Activated T-helper 1 cell treated with anti-CD3 and anti-CD28 coated beads, Interleukin-12 subunit alpha, Interleukin-12 subunit beta, Interleukin-2, Interleukin-4 antibody, amounts not matched to agents 30 ng/mL and 10 ng/mL and 1 ng/mL, durations not matched to agents 14 hours and 24 hours and 36 hours (primary cell): ENCODE measurements at places on chromosomes 5 and 9.

DNA sequence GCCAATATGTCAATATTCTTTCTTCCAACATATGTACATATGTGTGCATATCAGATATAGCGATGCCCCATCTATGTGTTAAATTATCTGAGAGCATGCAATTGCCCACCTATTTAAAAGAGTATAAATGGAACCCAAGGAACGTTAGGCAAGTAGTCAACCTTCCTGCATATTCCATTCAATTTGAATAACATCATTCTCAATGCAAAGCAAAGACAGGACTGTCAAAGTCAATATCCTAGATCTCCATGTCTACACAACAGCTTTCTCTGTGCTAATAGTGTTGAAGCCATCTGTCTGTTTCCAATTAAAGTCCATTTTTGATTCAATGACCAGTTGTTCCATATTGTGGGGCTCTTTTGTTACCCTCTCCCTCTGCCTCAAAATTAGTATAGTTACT is 85.3 kb upstream of the COX7C start:
- no peaks in the 10 kb centered on the region for H3K4me1 ChIP-seq
- H3K36me3 ChIP-seq, result no peaks in the 10 kb centered on the region
- no peak overlapping the region for H3K4me3 ChIP-seq
- no peaks in the 10 kb centered on the region for H3K27me3 ChIP-seq
- no peak overlapping the region for H3K27ac ChIP-seq

DNA sequence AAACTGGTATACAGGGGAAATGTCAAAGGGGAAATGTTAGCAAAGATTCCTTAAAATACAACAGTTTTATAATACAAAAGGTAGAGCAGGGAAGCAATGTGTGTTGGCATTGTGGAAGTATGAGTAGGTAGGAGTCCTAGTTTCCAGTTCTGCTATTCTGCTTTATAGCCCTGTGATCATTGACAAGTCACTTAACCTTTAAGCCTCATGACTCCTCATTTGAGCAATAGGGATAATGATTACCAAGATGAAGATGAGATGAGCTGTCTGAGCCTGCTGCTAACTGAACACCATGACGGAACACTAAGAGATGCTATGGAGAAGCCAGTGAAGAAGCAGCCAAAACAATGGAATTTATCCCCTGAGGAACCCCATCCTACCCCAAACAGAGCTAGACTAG is 251.7 kb downstream of the PAPPA start:
- H3K4me3 ChIP-seq, result no peak overlapping the region
- no peaks in the 10 kb centered on the region for H3K4me1 ChIP-seq
- H3K27me3 ChIP-seq, result no peaks in the 10 kb centered on the region
- no peaks in the 10 kb centered on the region for H3K36me3 ChIP-seq

DNA sequence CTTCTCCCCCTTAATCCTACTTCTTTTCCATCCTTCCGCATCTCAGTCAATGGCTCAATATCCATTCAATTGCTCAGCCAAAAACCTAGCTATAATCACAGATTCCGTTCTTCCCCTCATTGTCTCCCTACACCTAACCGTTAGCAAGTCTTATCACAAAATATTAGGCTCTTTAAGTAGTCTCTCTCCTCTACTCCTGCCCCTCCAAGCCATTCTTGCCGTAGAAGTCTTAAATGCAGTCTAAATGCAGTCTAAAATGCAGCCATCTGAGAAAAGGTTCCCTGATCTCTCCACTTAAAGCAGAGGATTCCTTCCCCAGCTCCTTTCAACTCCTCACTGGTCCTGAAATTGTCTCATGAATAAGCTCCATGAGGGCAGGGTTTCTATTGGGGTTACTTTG is 57.8 kb downstream of the ELL2 start:
- H3K27ac ChIP-seq, result no peak overlapping the region
- H3K4me1 ChIP-seq, result peaks cover 29% of the 10 kb centered on the region
- no peak overlapping the region for H3K4me3 ChIP-seq
- peaks cover 35% of the 10 kb centered on the region for H3K36me3 ChIP-seq
- no peak for DNase-seq
- no peaks in the 10 kb centered on the region for H3K27me3 ChIP-seq

DNA sequence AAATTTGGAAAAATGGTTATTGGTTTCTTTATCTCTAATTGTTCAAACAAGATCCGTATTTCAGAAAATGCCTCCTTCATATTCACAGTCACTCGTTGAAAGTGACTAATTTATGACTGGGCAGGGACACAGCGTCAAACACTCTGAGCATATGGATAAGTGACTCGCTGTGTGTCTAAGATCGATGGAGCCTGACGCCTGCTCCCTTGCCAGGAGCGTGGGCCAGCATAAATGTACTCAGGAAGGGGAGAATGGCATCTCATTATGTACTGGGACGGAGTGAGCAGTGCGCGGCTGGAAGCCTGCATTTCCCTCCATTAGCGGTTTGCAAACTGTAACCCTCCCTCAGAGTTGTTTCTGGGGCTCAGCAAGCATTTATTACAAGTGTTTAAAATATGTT is 79.8 kb upstream of the CAST start:
- H3K27ac ChIP-seq, result no peak overlapping the region
- H3K36me3 ChIP-seq, result no peaks in the 10 kb centered on the region
- peaks cover 8% of the 10 kb centered on the region for H3K4me1 ChIP-seq
- DNase-seq, result no peak

GRCh38 chr9:15785584-15785983 is 232.7 kb downstream of the CCDC171 start:
- no peaks in the 10 kb centered on the region for H3K36me3 ChIP-seq
- H3K27ac ChIP-seq, result no peak overlapping the region
- no peak for DNase-seq
- no peaks in the 10 kb centered on the region for H3K27me3 ChIP-seq
- H3K4me3 ChIP-seq, result no peak overlapping the region

- no peaks in the 10 kb centered on the region for H3K4me1 ChIP-seq
- no peak for DNase-seq
- H3K4me3 ChIP-seq, result no peak overlapping the region
- H3K27me3 ChIP-seq, result no peaks in the 10 kb centered on the region
- H3K36me3 ChIP-seq, result no peaks in the 10 kb centered on the region
- H3K27ac ChIP-seq, result no peak overlapping the region
These were observed 40.5 kb upstream of the FAM81B start for GRCh38 chr5:95350631-95351030.

GRCh38 chr5:181133610-181134231 is 2.8 kb upstream of the OR2V1 start:
- no peaks in the 10 kb centered on the region for H3K4me1 ChIP-seq
- no peak for DNase-seq
- no peak overlapping the region for H3K4me3 ChIP-seq
- H3K27ac ChIP-seq, result no peak overlapping the region
- no peaks in the 10 kb centered on the region for H3K36me3 ChIP-seq

DNA sequence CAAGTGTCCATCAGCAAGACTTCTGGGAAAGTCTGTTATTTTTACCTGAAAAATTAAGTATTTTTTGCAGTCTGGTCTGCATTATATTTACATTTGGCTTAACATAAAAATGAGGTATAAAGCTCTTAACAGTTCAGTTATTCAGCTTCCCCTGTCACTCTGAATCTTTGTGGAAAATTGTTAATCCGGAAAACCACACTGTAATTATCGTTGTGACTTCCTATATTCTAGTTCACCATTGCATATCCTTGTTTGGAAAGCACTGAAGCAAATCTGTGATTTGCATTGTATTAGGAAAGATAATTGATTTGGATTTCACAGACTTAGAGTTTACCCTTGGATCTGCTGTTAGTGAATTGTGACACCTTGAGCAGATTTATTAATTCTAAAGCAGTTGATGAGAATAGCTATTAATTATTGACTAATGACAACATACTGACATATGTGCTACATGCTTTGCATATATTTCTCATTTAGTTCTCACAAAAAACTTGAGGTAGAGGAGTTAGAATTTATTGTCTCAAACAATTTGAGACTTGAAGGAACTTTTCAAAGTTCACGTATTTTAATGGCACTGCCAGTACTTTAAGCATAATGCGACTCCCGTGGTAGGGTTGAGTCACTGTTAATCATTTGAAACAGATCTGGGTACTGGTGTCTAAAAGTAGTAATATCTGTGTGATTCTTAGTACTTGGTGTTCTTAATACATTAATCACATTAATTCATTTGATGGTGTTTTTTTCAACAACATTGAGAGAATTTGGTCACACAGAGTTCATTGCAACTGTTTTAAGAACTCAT is 71.8 kb upstream of the LRRC70 start:
- H3K27me3 ChIP-seq, result no peaks in the 10 kb centered on the region
- no peak overlapping the region for H3K27ac ChIP-seq
- peaks cover 22% of the 10 kb centered on the region for H3K36me3 ChIP-seq
- H3K4me3 ChIP-seq, result no peak overlapping the region
- no peak for DNase-seq
